NCI-H345 (cell line): ENCODE measurements at places on chromosomes 3 and 15.

DNA sequence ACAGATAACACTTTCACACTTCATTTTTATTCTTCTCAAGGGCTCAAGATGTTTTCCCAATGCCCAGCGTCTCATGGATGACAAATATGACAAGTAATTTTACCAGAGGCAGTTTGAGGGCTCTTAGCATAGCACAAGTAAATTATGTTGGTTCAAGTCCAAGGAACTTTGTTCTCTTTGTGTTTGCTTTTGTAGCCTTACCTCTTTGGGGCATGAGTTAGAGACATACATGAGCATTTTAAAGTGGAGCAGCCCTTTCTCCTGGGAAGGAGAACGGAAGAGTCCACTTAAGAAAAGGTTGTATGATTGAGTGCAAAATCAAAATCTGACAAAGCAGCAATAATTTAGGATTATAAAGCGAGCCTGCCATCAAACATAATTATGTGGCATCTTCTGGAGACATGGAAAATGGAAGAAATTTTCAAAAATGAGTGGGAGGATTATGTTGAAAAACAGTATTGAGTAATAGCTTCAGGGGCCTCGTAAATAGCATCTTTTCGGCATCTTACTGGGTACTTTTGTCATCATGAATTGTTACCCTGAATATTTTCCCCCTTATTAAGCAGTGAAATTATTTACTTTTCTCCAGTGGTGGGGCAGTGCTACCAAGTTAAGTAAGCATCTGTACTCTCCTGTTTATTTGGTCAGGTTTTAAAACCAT lies 65.9 kb downstream of the PGPEP1L start:
- DNase-seq, result no peak

DNA sequence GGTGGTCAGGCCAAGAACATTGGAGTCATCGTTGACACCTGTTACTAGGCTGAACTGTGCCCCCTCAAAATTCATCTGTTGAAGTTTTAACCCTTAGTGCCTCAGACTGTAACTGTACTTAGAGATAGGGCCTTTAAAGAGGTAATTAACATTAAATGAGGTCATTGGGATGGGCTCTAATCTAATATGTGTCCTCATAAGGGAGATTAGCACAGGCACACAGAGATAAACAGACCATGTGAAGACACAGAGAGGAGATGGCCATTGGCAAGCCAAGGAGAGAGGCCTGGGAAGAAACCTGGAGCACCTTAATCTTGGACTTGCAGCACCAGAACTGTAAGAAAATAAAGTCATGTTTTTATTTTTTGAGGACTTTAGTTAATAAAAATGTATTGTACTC lies 59.6 kb downstream of the PLCL2 start:
- no peak for DNase-seq

- DNase-seq, result peak; percentile 50
These were observed 831 bp upstream of the ROBO2 start for GRCh38 chr3:77038930-77039605.

- DNase-seq, result no peak
These were observed 171.3 kb downstream of the ATP10A start for GRCh38 chr15:25691544-25692430.

- DNase-seq, result no peak
These were observed 247.6 kb downstream of the CHST2 start for GRCh38 chr3:143367171-143367570.

DNA sequence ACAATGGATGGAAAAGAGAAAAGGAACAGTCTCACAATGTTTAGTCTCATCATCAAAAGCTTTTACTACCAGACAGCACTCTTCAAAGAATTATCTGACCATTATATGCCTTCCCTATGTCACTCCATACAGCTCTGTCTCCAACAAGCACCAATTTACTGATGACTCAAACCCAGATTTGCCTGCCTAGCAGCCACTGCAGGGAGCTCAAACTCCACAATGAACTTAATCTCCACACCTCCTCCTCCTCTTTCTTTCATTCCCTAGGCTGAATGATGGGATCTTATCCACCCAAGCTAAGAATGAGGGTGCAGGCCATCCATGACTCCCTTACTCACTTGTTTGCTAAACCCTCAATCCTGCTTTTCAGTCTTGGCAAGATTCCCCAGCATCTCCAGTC lies 45.5 kb downstream of the NBEAL2 start:
- DNase-seq, result no peak

- DNase-seq, result peak; percentile 64
These were observed 150.8 kb upstream of the KCNMB2 start for GRCh38 chr3:178385280-178385952.

DNA sequence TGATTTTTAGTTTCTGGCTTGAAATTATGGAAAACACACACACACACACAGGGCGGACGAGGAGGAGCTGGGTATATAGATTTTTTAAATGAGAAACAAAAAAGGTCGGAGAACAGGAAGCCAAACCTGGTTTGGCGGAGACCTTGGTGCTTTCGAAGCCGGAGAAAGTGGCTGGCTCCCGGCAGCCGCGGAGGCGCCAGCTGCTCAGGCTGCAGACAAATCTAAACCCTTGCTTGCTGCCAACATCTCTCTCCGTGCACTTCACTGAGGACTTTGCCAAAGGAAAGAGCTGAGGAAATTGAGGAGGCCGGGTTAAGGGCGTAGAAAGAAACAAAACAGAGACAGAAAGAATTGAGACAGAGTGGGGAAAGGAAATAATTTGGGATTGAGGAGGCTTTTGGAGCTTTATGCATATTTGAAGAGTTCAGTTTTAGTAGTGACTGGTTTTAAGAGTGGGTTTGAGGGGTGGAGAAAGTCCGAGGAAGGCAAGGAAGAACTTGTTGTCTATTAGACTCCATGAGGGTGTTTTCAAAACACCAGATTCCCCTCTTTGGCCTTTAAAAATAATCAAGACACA lies 2.2 kb downstream of the ZIC1 start:
- DNase-seq, result no peak

DNA sequence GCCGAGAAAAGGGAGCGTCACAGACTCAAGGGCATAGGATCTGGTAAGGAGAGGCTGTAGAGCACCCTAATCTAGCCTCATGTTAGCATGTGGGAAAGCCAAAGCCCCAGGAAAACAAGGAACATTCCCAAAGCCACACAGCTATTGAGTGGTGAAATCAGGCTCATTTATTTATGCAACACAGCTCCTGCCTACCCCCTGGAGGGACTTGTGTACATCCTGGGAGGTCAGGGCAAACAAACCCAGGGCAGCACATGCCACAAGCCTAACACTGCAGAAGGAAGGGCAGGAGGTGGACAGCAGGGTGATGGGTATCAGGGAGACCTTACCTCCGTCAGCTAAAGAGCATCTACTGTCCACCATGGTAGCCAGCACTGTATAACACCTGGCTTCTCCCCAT lies 283.5 kb downstream of the RPLP1 start:
- no peak for DNase-seq

DNA sequence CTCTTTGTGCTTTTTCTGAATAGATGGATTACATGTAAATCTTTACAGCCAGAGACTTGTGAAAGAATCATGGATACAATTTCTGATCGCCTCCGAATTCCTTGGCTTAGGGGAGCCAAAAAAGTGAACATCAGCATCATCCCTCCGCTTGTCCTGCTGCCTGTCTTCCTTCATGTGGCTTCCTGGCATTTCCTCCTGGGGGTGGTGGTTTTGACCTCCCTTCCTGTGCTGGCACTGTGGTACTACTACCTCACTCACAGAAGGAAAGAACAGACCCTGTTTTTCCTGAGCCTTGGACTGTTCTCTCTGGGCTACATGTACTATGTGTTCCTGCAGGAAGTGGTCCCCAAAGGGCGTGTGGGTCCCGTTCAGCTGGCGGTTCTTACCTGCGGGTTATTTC lies 5.9 kb downstream of the ZDHHC23 start:
- no peak for DNase-seq

GRCh38 chr3:159786489-159787177 lies 202.0 kb upstream of the IL12A start:
- DNase-seq, result no peak

- no peak for DNase-seq
These were observed 10.8 kb downstream of the TF start for GRCh38 chr3:133756716-133757694.

GRCh38 chr3:161266731-161267150 lies 45.6 kb downstream of the NMD3 start:
- DNase-seq, result peak; percentile 9
